ENCODE measurements at places on chromosomes 4 and X.

GRCh38 chrX:109684136-109684535, 48.9 kb downstream of the ACSL4 start:
- DNase-seq, result no peak

DNA sequence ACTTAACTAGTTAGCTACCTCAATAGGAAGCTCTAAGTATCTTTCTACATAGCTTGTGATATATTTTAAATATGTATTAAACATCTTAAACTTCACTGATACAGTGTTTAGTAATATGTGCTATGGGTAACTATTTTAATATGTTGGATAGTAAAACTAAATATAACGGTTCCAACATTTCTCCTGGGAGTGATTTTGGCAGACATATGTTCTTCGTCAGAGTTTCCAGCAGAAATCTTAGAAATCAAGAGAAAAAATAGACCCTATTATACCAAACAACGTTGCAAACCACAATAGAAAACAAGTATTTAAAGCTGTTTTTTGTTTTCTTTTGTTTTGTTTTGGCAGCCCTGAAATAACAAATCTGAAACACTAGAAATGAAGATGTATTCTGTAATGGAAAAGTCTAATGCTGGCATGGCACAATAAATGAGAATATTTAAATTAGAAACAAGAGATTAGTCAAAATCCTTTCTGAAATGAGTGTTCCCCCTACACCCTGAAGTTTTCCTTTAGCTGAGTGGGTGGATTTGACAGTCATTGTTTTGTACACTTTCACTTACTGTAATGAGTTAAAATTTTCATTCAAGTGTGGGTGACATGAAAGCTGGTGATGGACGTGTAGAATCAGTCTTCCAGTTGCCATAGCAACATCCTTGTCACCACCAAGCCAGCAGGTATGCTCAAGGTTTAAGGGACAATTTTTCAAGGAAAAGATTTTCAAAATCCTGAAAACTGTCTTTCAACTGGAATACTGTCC, 233.5 kb downstream of the SCFD2 start:
- no peak for DNase-seq

DNA sequence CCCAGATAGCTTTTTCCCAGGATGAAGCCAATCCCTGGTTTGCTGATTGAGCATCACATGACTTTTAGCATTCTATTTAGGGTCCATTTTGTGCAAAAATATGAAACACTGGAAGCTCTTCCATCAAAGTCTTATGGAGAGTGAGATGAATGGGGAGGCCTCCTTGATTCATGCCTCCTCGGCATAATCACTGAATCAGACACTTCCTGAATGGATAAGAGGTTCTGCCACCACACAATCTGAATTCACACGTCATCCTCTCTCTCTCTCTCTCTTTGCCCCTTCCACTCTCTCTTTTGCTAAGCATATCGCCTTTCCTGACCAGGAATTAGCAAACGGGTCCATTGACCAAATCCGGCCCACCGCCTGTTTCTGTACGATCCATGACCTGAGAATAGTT, 68.7 kb downstream of the CRMP1 start:
- no peak for DNase-seq

- DNase-seq, result no peak
These were observed 253.3 kb upstream of the EPHA5 start for GRCh38 chr4:65923616-65924015.

- no peak for DNase-seq
These were observed 473.7 kb downstream of the CENPC start for GRCh38 chr4:67071641-67072040.

DNA sequence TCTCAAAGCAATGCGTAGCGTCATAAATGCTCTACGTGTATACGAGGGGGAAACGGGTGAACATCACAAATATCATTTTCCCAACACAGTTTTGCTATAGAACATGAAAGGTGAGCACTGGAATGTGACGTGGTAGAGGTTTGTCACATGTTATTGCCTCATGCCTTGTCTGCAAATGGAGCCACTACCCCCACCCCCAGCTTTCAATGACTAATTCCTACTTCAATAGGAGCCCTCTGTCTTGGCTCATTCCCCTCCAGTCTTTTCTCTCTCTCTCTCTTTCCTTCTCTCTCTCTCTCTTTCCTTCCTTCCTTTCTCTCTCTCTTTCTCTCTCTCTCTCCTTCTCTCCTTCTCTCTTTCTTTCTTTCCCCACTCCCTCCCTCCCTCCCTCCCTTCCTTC, 127.0 kb downstream of the STOX2 start:
- DNase-seq, result no peak

DNA sequence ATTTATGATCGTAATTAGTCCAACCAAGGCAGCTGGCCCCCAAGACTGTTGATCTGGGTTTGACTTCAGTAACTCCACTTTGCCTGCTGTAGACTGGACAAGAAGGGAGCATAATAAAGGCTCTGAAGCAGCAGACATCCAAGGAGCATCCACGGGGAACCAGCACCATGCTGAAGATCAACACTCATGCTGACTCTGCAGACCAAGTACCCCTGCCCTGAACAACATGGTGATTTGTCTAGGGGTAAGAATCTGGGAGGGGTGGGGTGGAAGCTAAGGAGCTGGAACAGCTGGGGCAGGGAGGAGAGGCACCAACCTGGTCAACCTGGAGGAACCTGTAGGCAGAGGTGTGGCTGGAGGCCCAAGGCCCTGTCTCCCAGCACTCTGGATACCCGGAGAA, 2.1 kb downstream of the TEC start:
- DNase-seq, result no peak

- DNase-seq, result peak; percentile 94
These were observed 220.4 kb downstream of the SPRY1 start for GRCh38 chr4:123616951-123617461.

DNA sequence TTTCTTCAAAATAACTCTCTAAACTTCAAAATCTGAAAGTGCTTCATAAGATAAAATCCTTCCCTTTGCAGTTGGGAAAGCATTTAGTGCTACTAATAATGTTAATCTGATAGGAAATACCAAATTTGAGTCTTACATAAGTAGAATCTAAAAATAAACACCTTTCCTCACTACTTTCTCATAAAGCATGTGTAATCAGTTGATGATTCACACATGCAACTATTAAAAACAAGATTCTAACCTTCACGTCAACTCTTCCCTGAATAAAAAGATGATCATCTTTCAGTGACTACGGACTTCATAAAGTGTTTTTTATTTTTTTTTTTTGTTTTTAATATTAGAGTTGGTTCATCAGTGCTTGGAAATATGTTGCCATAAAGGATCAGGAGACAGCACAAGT, 172.6 kb downstream of the ACTRT1 start:
- DNase-seq, result no peak
